ENCODE measurements at places on chromosomes 3 and 15.

- no peak for DNase-seq
Observed at GRCh38 chr3:70832089-70832833, 519.8 kb upstream of the MDFIC2 start.

GRCh38 chr3:129655291-129655700 is 48.8 kb upstream of the PLXND1 start:
- DNase-seq: no peak

- no peak for DNase-seq
Observed at GRCh38 chr15:71272932-71273331, 157.7 kb downstream of the THSD4 start.

DNA sequence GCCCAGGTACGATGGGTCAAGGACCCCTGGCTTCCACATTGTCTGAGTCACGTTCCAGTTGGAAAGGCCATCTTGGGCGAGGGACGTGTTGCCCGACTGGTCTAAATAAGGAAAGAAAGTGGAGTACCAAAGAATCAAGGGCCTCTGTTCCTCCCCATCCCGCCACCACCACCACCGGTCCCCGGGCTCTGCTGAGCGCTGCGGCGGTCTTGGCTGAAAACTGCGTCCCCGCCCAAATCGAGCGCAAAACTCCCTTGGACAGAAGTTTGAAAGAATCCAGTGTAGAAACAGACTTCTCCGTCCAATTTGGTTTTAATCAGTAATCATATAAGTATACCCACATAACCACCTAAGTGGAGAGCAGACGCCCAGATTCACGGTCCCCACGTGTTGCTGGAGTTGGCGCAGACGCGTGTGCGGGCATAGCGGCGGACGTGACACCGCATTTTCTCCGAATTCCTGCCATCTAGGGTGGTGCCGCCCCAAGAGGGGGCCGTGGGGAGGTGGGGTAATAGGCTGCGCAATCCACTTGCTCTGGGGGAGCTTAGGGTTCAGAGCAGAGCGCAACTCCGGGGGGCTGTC is 243.8 kb upstream of the TOPAZ1 start:
- no peak for DNase-seq

DNA sequence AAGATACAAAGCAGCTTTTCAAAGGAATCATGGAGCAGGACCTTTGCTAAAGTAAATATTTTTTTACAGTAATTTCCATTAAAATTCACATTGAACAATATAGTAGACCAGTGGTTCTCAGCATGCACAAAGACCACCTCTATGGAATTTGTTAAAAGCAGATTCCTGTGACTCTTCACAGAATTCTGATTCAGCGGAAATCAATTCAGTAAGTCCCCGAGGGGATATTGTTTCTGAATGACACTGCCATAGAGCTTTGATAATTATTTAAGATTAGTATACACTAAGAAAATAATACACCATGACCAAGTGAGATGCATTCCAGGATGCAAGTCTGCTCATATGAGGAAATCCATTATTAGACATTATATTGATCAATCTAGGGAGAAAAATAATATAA is 161.9 kb upstream of the TNIK start:
- no peak for DNase-seq

DNA sequence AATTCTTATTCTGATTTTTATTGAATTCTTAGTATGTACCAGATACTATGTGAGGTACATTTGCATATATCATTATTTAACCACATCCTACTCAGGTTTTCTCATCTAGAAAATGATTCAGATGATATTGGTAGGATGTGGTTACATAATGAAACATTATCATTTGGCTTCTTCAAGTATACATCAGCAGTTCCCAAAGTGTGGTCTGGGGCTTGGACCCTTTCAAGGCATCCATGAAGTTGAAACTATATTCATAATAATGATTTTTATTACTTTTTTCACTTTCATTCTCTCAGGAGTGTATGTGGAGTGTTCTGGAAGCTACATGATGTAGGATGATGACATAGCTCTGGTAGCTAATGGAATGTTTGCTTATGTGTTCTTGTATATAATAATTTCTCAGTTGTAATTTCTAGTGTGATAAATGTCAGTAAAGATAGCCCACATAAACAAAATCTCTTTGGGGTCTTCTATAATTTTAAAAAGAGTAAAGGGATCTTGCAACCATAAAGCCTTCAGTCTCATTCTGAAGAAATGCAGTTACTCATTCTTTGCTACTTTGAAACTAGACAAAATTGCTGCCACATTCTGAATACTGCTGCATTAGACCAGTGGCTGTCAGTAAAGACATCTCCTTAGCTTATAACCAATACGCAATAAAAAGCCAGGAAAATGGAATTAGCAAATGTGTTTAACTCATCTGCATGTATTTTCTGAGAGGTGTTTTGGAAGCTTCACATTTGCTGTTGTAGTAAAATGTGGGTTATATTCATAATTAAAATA is 95.8 kb downstream of the PPARG start:
- no peak for DNase-seq

DNA sequence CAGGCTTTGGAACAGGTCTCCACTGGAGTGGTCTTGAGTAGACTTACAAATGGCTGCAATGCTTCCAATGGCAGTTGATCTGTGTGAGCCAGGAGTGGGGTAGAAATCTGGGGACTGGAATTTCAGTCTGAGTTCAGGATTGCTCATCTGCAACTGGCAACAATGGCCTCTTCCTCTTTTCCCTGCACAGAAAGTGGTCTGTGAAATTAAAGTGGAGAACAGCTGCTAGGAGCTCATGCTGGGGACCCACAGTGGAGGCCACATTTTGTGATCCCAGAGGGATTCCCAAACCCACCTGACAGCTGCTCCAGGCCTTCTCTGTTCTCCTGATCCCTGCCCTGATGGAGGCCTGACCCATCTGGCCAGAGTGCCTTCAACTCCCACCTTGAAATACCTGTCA is 49.6 kb downstream of the CEMIP start:
- DNase-seq: no peak

GRCh38 chr3:45607790-45608189 is 13.2 kb downstream of the LIMD1 start:
- no peak for DNase-seq

DNA sequence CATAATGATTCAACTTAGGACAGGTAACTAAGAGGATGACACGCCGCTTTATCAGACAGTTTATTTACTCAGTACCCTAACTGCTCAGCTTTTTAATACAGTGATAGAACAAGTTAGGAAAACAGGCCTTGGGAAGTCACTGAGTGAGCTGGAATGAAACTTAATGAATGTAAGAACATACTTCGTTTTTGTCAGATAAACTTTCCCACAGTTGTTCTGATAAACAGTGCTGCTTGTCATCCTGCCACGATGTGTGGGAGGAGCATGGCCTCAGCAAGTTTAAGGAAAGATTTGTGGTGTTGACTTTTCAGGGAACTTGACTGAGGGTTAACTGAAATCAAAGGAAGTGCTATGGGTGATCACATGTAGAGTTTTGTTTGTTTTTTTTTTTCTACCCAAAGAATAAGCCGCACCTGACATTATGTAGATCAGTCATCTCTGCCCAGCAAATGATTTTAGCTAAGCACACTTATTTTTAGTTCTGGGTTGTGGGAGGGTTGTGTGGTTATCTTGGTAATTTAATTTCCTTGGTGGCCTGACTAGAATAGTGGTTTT is 5.6 kb upstream of the P2RY14 start:
- DNase-seq: no peak

DNA sequence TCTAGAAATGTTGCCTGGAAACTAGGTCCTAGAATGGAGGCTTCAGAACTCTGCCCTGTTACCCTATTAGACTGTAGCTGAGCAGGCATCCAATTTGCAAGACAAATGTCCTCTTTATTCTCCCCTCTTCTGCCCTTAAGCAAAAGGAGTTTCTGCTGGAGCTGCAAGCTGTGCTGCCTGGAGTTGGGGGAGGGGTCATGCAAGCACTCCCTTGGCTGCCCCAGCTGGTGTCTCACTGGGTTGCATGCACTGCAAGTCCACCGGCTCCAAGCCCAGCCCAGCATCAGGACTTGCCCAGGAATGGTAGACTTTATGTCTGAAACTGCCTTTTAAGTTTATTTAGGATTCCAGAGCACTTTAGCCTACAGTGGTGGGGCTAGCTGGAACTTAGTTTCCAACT is 15.7 kb upstream of the RBP2 start:
- DNase-seq: no peak

DNA sequence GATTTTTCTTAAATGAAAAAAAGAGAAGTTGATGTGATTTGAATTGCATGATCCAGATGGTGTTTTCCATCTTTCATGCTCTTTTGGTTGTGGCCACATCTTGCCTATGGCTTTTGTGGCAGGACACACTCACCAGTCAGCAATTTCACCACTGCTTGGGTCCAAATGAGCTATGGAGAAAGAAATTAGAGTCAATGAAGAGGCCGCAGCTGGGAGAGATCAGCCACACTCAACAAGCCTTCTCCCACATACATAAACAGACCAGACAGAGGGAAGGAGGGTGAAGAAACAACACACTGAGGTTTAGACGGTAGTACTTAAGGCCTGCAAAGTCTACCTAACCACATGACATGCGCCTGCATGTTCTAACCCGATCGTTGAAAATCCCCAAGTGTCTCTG is 110.7 kb upstream of the CDIN1 start:
- no peak for DNase-seq

DNA sequence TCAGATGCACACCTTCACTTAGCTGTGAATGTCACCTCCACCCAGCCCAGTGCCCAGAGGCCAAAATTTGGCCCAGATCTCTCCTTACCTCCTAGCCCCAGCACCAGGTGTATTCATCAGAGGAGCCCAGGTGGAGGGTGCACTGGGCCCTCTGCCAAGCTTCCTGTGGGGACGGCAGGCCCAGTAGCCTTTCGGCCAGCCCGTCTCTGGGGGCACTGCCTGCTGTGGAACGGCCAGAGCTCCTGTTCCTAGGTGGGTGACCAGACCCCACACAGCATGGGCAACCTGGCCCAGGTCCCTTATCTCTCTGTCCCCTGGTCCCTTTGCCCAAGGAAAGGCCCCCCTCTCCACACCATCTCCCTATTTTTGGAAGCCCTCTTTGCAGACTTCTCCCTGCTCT is 67.8 kb downstream of the AAGAB start:
- no peak for DNase-seq

DNA sequence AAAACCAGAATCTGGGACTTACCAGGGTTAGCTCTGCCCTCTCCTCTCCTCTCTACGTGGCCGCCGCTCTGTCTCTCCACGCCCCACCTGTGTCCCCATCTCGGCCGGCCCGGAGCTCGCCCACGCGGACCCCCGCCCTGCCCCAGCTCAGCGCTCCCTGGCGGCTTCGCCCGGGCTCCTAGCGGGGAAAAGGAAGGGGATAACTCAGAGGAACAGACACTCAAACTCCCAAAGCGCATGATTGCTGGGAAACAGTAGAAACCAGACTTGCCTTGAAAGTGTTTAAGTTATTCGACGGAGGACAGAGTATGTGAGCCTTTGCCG is 5.4 kb downstream of the ISL2 start:
- no peak for DNase-seq

- no peak for DNase-seq
Observed at GRCh38 chr3:129621626-129622225, 15.2 kb upstream of the PLXND1 start.

DNA sequence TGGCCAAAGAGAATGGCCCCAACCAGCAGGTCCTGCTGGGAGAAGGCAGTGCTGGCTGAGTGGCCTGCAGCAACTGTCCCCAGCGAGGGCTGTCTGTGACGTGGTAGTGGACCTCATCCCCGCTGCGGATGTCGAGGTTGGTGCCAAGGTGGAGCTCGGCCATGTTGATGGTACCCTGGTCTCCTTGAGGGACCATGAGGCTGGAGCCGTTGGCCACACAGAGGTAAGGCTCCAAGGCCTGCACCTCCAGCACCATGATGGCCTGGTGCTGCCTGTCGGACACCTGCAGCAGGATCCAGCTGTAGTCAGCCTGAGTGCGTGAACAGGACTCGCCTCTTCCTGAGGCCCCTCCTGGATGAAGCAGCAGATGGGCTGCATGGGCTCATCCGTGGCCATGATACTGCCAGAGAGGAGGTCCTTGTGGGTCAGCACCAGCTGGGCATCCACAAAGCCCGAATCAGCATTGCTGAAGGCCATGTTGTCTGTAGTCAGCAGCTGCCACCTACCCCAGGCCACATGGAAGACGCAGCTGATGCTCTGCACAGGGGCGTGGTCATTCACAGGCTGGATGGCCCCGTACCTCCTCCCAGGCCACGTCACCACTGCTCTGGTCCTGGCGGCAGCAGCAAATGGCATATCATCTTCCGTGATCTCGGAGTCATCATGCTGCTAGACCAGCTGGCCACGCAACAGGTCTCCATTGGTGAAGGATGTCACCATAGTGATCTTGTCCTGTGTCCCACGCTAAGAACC is 167.5 kb downstream of the GOLGA6L4 start:
- no peak for DNase-seq

GRCh38 chr3:20320489-20320888 is 134.5 kb upstream of the SGO1 start:
- DNase-seq: peak; percentile 63

DNA sequence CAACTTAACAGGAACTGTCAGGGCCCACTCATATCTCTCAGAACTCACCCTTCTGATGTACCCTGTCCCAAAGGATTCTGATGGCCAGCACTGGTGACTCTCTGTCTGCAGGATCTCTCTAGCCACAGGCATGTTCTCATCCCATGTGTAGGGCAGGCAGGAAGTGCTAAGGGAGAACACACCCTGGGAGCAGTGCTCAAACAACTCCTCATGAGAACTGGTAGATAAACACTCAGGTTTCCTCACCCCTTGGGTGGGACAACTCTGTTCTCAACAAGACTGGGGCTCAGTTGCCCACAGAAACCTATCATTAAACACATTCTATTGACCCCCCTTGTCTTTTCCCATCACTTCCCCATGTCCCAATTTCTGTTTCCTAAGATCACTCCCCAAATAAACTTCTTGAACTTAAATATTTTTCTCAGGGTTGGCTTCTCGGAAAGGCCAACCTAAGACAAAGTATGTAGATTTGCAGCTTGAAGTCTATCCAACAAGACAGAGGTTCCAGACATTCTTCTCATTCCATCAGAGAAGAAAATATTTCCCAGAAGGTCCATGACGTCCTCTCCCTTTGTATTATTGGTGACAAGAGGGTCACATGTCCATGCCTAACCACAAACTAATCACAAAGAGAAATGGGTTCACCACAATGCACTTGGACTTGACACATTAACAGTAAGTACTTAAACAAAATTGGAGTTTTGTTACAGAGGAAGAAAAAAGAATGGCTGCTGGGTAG is 276.6 kb upstream of the GADL1 start:
- DNase-seq: no peak

DNA sequence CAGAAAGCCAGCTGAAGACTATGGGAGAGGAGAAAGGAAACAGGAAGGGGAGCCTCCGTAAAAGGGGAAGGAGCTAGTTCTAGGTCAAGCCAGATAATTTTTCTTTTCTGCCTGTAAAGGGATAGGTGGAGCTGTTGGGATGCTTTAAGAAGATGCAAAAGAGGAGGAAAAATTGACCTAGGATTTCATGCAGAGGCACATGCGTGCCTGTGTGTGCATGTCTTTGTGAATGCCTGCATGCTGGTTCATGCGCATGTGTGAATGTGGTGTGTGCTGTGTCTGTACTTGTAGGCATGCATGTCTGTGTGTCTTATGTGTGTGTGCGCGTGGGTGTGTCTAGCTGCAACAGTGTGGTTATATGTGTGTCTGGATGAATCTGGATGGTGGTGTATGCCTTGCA is 27.3 kb downstream of the CCDC33 start:
- no peak for DNase-seq

Measured in cerebellum (tissue), 4 donors.